ENCODE measurements at places on chromosomes 4 and X.

DNA sequence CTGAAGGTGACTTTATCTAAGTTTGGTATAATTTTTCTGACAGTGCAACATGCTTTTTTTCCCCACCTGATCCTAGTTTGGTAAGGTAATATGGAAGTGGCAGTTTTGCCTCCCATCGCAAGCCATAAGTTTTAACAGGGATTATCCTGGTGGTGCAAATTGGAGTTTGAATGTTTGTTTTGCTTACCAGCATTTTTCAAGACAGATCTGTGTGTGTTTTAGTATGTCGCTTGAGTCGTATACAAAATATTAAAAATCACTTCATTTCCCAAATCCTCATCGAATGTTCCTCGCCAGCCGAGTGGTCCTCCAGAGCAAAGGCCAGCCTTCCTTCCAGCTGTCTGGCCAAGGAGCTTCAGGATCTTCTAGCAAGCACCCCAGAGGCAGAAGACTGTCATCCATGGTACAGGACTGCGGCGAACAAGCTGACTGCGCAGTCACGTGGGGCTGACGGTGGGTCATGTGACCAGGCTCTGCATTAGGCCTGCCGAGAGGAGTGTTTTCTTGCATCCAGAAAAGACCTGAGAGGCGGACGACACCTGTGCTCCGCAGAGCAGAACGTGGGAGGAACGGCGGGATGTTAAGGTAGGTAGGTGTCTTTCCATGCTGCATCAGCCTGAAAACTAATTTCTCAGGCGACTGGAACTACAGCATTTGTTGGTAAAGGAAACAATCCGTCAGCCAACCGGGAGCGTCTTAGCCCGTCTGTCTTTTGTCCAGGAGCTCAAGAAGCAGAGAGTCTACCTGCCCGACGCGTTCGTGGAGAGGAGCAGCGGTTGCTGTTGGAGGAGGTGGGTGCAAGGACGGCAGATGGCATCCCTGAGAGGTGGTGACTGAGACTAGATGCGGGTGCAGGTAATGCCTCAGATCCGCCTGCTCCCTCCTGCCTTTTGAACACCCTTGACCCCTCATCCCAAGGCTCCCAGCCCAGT, at the start of gene GPRASP3:
GPRASP3 (plus strand) TSS at position 507 of the 932 bp plus-strand sequence. CDS start 28,253 bp downstream, outside the sequence.
- H3K4me1 ChIP-seq, result no peaks in the 10 kb centered on the region
- no peak within 1 kb of the TSS for H3K27ac ChIP-seq
- DNase-seq, result peak; percentile 72

GRCh38 chr4:2963966-2964471, 648 bp downstream of the GRK4 start:
- H3K27me3 ChIP-seq, result no peaks in the 10 kb centered on the region
- peaks cover 38% of the 10 kb centered on the region for H3K4me1 ChIP-seq
- no peak for DNase-seq
- no peaks in the 10 kb centered on the region for H3K36me3 ChIP-seq

DNA sequence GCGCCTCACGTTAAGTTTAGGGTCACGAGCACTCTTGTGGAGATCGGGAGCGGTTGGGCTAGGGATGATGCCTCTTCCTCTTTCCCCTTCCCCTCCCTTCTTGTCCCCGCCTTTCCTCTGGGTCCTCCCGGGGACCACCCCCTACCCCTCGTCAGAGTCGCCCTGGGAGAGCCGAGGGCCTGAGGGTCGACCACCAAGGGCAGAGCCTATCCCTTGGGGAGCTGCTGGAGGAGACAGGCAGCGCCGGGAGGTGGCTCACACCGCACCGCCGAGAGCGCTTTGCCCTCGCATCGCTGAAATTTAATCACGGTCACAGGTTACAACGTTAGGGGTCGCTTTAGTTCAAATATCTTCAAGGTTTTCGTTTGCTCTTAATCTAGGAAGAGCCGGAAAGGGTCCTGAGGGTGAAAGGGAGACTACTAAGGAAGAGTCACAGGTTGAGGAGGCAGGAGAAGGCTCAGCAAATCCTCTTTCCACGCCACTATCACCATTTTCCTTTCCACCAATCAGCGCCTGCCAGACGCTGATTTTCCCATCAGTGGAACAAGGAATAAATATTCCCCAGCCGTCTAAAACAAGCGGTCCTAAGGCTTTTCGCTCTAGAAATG, 528 bp upstream of the SNCA start:
- no peaks in the 10 kb centered on the region for H3K4me1 ChIP-seq
- no peaks in the 10 kb centered on the region for H3K36me3 ChIP-seq
- H3K27ac ChIP-seq, result peak overlapping the region; percentile 80
- DNase-seq, result no peak
- H3K27me3 ChIP-seq, result no peaks in the 10 kb centered on the region
- peak overlapping the region; percentile 58 for H3K4me3 ChIP-seq

DNA sequence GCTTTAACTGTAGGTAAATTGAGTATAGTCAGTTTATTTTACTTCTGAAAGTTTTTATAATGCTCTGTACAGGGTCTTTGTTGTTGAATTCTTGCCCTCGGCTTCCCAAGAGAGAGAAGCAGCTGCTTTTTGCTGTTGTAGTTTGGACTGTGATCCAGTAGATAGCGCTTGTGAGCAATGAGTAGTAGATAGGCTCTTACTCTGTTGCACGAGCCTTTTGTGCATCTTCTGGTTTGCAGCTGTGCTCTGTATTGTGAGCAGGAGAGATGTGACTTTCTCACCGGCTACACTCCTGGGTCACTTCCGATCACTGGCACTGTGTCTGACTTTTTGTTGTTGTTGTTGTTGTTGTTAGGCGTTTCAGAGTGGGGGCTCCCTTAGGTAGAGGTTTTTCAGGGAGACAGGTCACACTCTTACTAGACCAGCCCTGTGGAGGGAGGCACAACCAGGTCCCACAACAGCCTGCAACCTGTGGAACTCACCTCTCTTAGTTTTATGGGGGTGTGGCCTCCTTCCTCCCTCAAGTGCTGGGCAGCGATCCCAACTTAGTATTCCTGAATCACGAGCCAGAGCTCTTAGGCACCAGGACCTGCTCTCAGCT, 822.1 kb upstream of the GALNTL6 start:
- no peaks in the 10 kb centered on the region for H3K36me3 ChIP-seq
- H3K4me3 ChIP-seq, result no peak overlapping the region
- no peaks in the 10 kb centered on the region for H3K4me1 ChIP-seq
- no peaks in the 10 kb centered on the region for H3K27me3 ChIP-seq
- DNase-seq, result no peak
- no peak overlapping the region for H3K27ac ChIP-seq

GRCh38 chr4:96598465-96598864, 758.6 kb downstream of the PDHA2 start:
- no peaks in the 10 kb centered on the region for H3K36me3 ChIP-seq
- no peak for DNase-seq
- no peak overlapping the region for H3K4me3 ChIP-seq

- no peaks in the 10 kb centered on the region for H3K36me3 ChIP-seq
- no peak for DNase-seq
- H3K4me3 ChIP-seq, result no peak overlapping the region
Observed at GRCh38 chrX:41734530-41734929, 10.5 kb downstream of the GPR82 start.

DNA sequence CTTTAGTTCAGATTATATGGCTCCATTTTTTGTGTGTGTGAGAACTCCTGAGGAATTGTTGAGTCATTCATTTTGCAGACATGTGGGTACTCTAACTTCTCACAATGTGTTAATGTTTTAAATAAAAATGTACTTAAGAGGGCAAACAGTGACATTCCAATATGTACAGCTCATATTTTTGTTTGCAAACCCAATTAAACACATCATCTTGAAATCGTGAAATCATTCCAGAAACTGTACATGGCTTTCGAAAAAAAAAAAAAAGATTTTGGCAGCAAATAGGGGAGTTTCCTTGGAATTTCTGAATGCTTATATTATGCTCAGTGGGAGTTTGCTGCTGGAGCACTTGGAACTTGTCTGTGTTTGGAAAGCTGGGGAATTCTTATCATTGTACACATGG, 85.0 kb downstream of the HPGD start:
- H3K36me3 ChIP-seq, result no peaks in the 10 kb centered on the region
- H3K27me3 ChIP-seq, result no peaks in the 10 kb centered on the region
- DNase-seq, result no peak
- H3K4me1 ChIP-seq, result peaks cover 4% of the 10 kb centered on the region

- no peak overlapping the region for H3K4me3 ChIP-seq
- no peaks in the 10 kb centered on the region for H3K27me3 ChIP-seq
- no peaks in the 10 kb centered on the region for H3K36me3 ChIP-seq
- no peak overlapping the region for H3K27ac ChIP-seq
Observed at GRCh38 chr4:42442601-42443000, 45.3 kb downstream of the SHISA3 start.

- no peak overlapping the region for H3K27ac ChIP-seq
- no peak for DNase-seq
- no peaks in the 10 kb centered on the region for H3K27me3 ChIP-seq
- no peaks in the 10 kb centered on the region for H3K36me3 ChIP-seq
Observed at GRCh38 chr4:73730292-73730691, 10.1 kb upstream of the CXCL8 start.

- H3K36me3 ChIP-seq, result no peaks in the 10 kb centered on the region
- DNase-seq, result no peak
- peaks cover 52% of the 10 kb centered on the region for H3K4me1 ChIP-seq
- no peaks in the 10 kb centered on the region for H3K27me3 ChIP-seq
- peak overlapping the region; percentile 56 for H3K27ac ChIP-seq
Observed at GRCh38 chr4:101103381-101104142, 243.8 kb downstream of the PPP3CA start.

GRCh38 chrX:77572322-77572721, 125.1 kb downstream of the FGF16 start:
- H3K27ac ChIP-seq, result no peak overlapping the region
- H3K4me1 ChIP-seq, result no peaks in the 10 kb centered on the region
- no peaks in the 10 kb centered on the region for H3K36me3 ChIP-seq
- DNase-seq, result no peak
- no peaks in the 10 kb centered on the region for H3K27me3 ChIP-seq

GRCh38 chr4:157616741-157617472, 396.4 kb downstream of the GRIA2 start:
- DNase-seq, result no peak
- no peaks in the 10 kb centered on the region for H3K36me3 ChIP-seq
- no peak overlapping the region for H3K4me3 ChIP-seq
- no peak overlapping the region for H3K27ac ChIP-seq
- no peaks in the 10 kb centered on the region for H3K27me3 ChIP-seq

GRCh38 chr4:106694232-106694631, 325.7 kb upstream of the GIMD1 start:
- no peak overlapping the region for H3K27ac ChIP-seq
- H3K4me3 ChIP-seq, result no peak overlapping the region
- no peaks in the 10 kb centered on the region for H3K4me1 ChIP-seq
- no peak for DNase-seq
- H3K36me3 ChIP-seq, result no peaks in the 10 kb centered on the region

DNA sequence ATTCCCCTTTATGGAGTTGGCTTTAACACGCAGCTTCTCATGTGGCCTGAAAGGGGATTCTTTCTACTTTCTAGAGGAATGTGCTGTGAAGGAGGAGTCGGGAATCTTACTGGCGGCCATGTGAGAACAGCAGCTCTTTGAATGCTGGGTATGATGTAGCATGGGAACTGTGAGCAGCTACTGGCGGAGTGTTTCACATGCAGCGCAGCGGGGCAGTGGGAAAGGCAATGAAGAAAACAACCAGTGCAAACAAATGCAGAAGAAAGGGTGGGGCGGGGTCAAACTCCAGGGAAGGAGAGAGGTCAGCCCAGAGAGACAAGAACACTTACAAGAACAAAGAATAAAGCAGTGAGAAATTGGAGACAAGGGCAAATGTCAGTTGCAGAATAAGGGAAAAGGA, 363.8 kb upstream of the FTHL17 start:
- H3K4me3 ChIP-seq, result no peak overlapping the region
- DNase-seq, result no peak
- H3K4me1 ChIP-seq, result peaks cover 5% of the 10 kb centered on the region
- H3K36me3 ChIP-seq, result no peaks in the 10 kb centered on the region
- H3K27ac ChIP-seq, result peak overlapping the region; percentile 47

DNA sequence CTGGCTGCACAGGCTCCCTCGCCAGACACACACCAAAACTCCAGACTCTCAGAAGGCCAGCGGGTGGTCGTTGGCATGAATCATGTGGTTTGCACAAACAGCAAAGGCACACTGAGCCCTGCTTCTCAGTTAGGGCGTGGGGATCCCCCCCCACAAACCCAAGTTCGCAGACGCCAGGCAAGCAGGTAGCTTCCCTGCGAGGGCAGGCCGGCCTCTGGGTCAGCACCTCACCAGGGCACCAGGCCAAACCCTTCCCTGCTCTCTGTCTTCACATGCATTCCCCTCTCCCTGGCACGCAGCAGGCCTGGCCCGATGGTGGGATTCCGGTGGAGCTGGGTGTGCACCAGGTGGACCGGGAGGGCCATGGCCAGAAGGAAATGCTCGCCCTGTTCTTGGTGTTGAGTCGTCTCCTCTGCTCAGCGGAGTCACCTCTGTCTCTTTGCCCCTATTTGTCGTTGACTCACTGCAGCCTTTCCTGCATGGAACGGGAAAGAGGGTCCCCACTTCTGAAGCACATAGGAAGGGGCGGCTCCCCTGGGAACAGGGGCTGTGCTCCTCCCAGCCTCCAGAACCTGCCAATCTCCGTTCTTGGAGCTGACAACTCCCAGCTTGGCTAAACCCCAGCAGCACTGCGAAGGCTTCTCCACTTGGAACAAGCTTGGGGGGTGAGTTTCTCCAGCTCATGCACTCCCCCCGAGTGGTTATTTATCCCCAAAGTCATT, 51.4 kb downstream of the SORCS2 start:
- no peak overlapping the region for H3K27ac ChIP-seq
- H3K4me1 ChIP-seq, result no peaks in the 10 kb centered on the region
- no peaks in the 10 kb centered on the region for H3K36me3 ChIP-seq
- H3K4me3 ChIP-seq, result no peak overlapping the region
- DNase-seq, result no peak
- no peaks in the 10 kb centered on the region for H3K27me3 ChIP-seq

GRCh38 chr4:186605261-186605865, 50.0 kb upstream of the MTNR1A start:
- no peak overlapping the region for H3K4me3 ChIP-seq
- no peak overlapping the region for H3K27ac ChIP-seq
- H3K27me3 ChIP-seq, result no peaks in the 10 kb centered on the region
- H3K36me3 ChIP-seq, result no peaks in the 10 kb centered on the region
- DNase-seq, result no peak
- no peaks in the 10 kb centered on the region for H3K4me1 ChIP-seq

DNA sequence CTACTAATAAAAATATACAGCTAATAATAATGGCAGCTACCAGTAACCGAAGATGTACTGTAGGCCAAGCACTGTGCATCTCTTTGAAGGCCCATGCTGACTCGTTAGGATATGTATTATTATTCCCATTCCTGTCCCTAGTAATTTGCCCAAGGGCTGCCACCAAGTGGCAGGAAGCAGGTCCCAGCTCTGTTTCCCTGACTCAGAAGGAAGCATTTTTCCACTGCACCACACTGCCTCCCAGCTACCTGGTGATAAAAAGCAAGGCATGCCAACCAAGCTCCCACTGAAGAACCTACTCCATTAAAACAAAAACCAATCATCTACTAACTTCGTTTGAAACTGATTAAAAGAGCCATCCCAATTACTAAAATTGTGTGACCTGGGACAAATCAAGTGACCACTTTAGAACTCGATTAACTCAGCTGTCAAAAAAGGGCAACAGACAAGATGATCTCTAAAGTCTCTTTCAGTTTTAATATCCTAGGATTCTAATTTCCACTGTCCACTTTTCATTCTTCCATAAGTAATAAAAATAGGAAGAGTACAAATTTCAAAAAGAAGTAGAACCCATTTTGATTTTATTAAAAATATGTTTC, 24.3 kb upstream of the PGM2 start:
- H3K36me3 ChIP-seq, result no peaks in the 10 kb centered on the region
- no peaks in the 10 kb centered on the region for H3K27me3 ChIP-seq
- H3K4me1 ChIP-seq, result no peaks in the 10 kb centered on the region
- DNase-seq, result no peak
- no peak overlapping the region for H3K4me3 ChIP-seq
- no peak overlapping the region for H3K27ac ChIP-seq

GRCh38 chrX:67749536-67749935, 205.7 kb downstream of the AR start:
- H3K27ac ChIP-seq, result no peak overlapping the region
- no peaks in the 10 kb centered on the region for H3K27me3 ChIP-seq
- no peak for DNase-seq
- H3K4me1 ChIP-seq, result no peaks in the 10 kb centered on the region
- H3K36me3 ChIP-seq, result no peaks in the 10 kb centered on the region
